Pons (tissue), 1 donor: ENCODE measurements at places on chromosomes 7 and 10.

GRCh38 chr7:24884401-24884800 lies 95.6 kb downstream of the OSBPL3 start:
- DNase-seq, result no peak

- DNase-seq, result no peak
Measured at GRCh38 chr7:2158331-2159175, 74.2 kb downstream of the MAD1L1 start.

DNA sequence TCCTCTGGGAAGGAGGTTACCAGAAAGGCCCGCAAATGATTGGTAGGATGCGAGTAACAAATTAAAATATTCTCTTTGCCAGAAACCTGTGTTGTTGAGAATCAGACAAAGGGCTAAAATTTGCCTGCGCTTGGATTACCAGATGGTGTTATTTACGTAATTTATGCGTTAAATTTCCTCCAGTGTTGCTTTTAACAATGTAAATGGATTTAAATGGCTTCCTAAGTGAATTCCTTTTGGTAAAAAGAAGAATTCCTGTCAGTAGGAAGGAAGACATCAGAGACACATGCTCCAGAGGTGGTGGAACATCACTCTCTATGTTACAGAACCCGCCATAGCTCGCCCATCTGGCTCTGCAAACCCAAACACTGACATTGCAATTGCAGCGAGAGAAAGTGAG lies 520.6 kb downstream of the GALNT17 start:
- DNase-seq, result no peak

DNA sequence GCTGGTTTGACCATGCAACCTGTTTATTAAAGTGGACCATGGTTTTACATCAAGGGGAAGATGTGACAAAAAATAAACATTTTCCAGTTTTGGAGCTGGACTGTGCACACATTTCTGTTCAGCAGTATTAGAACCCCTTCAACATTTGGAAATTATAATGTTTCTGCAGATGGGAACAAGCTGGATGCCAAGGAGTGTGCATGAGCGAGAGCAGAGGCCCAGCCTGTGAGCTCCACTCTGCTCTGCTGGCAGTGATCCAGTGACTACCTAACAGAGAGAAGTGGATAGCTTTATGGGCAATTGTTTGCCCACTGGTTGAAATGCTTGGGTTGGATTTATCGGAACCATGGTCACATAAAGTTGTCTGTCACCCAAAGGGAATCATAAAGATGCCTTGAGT lies 456.7 kb downstream of the NRG3 start:
- DNase-seq, result no peak

- DNase-seq, result no peak
Measured at GRCh38 chr10:89346405-89347254, 18.8 kb downstream of the IFIT3 start.

DNA sequence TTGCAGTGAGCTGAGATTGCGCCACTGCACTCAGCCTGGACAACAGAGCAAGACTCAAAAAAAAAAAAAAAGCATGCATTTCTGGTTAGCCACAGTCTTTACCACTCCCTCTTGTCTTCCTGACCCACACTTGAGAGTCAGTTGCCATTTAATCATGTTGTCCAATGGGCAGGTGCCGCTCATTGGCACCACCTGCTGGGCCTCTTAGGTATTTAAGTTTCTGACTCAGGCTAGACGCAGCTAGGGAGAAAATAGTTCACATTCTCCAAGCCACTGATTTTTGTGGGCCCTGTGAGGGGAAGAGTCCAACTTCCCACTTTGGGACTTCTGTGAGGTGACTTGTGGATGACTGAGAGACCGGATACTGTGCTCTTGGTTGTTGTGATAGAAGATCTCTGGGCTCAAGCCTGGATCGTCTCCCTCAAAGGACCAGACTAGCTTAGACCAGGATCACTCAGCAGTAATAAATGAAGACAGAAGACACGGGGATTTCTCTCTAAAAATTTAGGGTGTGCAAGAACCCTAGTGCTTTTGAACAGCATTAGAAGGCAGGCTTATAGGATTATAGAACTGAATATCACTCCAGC lies 26.8 kb upstream of the SORCS3 start:
- no peak for DNase-seq

- no peak for DNase-seq
Measured at GRCh38 chr10:665579-666091, 23.8 kb downstream of the DIP2C start.

DNA sequence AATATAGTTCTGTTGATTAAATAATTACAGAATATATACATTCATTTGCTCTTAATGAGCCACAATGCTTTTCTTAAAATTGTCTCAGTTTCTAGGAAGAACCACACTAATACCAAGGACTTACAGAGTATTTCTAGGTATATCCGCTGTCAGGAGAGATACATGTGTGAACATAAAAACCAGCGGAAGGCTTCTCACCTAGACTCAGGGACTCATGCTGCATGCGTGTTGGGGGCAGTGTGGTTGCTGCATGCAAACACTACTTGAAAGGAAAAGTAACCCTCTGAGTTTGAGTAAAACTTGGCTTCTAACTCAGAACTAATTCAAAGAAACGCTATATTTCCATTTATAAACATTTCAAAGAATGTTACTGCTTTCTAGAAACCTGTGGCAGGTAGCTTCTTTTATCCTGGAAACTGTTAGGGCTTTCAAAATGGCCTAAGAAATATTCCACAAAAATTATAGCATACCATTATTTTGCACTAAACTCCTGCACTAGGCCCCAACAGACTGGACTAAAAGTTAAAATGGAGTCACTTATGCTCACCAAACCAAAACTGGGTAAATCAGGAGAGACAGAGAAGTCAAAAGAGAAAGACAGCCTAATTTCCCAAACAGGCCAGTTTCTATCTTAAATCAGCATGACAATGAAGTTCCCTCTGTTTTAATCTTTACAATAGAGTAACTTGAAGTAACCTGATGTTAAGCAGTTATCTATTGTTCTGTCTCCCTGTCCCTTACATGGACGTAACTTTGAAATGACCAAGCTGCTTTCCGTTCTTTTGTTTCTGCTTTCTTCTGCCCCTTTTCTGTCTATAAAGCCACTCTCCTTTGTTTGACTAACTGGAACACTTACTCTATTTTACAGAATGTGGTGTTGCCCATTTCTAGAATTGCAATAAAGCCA lies 95.2 kb upstream of the FAM133B start:
- DNase-seq, result no peak

GRCh38 chr7:50296799-50297198 lies 7.7 kb upstream of the IKZF1 start:
- no peak for DNase-seq

GRCh38 chr7:27161721-27162560 lies 3.4 kb downstream of the HOXA9 start:
- DNase-seq, result no peak

- no peak for DNase-seq
Measured at GRCh38 chr10:116082206-116082605, 190.8 kb downstream of the GFRA1 start.

GRCh38 chr10:101223274-101224059 lies 5.8 kb downstream of the LBX1 start:
- no peak for DNase-seq

DNA sequence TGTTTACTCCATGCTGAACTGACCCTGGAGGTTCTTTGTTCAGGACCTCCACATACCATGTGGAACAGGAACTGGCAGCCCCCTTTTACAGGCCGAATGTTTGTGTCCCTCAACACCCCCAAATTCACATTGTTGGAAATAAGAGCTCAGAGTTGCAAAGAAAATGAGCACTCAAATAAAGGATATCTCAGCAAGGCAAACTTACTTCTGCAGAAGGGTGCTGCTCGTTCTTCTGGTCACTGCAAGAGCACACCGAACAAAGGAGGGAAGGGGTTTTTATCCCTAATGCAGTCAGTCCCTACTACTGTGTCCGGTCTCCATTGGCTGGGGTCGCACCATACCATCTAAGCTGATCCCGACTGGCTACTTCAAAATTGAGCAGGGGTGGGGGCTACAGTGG lies 68.1 kb downstream of the PYROXD2 start:
- DNase-seq, result no peak

- no peak for DNase-seq
Measured at GRCh38 chr10:42939685-42940366, 137.0 kb upstream of the RET start.

GRCh38 chr10:14556285-14556956 lies 218.3 kb downstream of the FAM107B start:
- no peak for DNase-seq

GRCh38 chr7:2433713-2434550 lies 30.5 kb downstream of the CHST12 start:
- no peak for DNase-seq

- DNase-seq, result peak; percentile 37
Measured at GRCh38 chr7:141076377-141076776, 2.5 kb downstream of the TMEM178B start.

GRCh38 chr7:106545275-106545674 lies 115.7 kb downstream of the CCDC71L start:
- no peak for DNase-seq

- no peak for DNase-seq
Measured at GRCh38 chr10:122490786-122491680, 29.7 kb downstream of the HTRA1 start.

DNA sequence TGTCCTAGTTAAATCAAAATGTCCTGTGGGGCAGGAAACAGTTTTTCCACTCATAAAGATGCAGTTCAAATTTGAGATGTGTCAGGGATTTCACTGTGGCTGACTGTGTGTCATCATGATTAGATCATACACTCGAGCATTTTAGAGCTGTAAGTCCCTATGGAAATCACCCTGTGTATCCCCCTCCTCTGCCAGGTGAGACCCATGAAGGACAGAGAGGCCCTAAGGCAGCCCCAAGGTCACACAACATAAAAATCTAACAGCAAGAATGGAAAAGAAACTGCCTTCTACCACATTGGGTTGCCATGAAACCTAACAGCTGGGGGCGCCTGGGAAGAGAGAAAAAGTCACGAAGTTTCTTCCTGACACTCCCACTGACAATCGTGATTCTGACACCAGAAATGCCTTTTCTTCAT lies 135.8 kb downstream of the KCNMA1 start:
- no peak for DNase-seq

DNA sequence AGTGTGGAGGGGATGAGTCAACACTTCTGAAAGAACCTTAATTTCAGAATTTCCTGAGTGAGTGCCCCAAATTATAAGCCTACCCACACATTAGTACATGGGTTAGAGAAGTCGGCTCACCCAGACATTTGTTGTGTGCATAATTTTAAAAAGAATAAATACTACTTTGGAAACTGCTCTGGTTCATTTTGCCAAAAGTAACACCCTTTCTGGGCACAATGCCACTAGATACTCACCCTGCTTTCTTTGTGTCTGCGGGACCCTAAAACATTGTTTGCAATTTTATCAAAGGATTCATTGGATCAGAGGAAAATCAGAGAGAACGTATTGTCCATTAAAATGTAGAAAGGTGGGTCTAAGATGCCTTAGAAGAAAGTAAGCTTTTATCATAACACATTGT lies 245.5 kb upstream of the NRP1 start:
- no peak for DNase-seq

GRCh38 chr10:89248-89647 lies 40.2 kb upstream of the TUBB8 start:
- no peak for DNase-seq

DNA sequence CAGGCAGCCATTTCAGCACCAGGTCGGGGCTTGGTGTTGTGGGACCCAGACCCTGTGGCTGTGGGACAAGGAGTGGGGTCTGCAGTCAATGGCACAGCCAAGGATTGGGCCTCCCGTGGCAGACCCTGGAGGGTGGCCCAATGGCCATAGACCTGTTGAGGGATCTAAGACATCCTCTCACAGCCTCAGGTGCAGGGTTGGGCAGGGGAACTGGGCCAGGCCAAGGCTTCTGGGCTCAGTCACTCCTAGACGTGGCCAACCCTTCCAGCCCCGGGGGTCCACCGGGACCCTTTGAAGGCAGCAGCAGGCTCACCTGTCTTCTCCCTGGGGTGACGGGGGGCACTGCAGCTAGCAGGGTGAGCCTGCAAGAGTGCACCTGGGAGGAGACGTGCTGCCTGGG lies 45.7 kb upstream of the DPYSL4 start:
- DNase-seq, result no peak

- no peak for DNase-seq
Measured at GRCh38 chr10:89073719-89074118, 83.1 kb downstream of the FAS start.

DNA sequence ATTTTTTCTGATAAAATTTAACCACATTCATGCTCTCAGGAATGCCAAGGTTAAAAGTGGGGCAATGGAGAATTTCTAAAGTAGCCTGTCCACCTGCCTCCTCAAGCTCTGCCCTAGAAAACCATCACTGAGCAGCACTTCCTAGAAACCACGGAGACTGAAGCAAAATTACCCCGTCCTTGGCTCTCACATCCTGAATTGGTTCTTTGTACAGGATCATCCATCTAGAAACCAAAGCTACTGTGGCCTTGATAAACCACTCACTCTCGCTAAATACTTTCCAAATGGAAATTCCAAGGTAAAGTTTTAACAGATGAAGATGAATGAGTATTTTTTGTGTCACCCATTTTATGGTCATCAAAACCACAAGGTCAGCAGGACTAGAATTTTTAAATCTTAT lies 96.6 kb downstream of the AVL9 start:
- DNase-seq, result peak; percentile 48

DNA sequence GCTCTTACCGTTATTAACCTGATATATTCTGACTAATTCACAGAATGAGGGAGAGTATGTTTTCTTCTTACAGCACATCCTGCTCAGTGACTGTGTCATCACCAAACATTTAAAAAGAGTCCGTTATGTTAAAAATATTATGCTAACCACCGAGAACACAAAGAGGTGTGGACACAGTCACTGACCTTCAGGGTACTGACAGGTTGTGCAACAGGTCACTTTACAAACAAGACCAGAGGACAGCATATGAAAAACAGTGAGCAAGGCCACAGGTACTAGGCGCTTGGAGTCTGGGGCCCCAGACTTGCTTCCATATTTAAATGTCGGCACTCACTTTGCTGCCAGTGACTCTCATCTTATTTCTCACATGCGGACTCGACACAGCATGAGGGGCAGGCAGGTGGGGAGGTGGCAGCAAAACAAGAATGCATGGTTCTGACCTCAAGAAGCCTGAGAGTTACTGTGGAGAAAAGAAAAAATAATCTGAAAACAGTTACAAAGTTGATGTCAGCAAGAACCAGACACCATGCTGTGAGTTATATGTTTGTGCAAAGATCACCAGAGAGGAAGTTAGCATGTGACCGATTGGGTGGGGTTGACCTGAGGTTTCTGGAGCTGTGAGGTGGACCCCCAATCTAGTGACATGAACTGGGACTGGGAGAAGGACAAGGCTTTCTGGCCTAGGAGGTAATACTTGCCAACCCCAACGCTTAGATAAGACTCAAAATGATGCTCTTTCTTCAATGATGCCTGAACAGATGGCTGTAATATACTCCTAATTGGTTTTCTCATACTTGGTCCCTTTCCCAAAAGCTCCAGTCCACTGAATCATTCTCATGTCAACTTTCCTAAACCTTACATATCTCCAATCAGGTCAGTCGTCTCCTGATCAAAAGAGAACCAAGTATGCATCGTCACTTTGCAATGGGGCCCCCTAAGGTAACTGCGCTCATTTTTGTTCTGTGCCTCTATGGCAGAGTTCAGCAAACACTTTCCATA lies 102.4 kb downstream of the HIPK2 start:
- DNase-seq, result no peak

GRCh38 chr10:79392506-79393176 lies 45.4 kb downstream of the PPIF start:
- no peak for DNase-seq

GRCh38 chr7:28685644-28686417 lies 272.3 kb downstream of the TRIL start:
- peak; percentile 100 for DNase-seq

- DNase-seq, result no peak
Measured at GRCh38 chr7:88001744-88002530, 67.9 kb downstream of the ADAM22 start.

GRCh38 chr10:78041170-78042057 lies 7.8 kb downstream of the RPS24 start:
- DNase-seq, result no peak
